Liver (tissue), 10 donors: ENCODE measurements at places on chromosomes 7 and 10. TPM values are rescaled to one million over a fixed set of nuclear protein-coding genes. Genes with fewer than 3 reads are reported as not detected.

The PTPRN2 gene
- total RNA-seq: 1.9 TPM

- DNase-seq: no peak
Observed at GRCh38 chr7:55056577-55057480, 38.0 kb downstream of the EGFR start.

The POLR2J3 gene
- 60.7 TPM for total RNA-seq

DNA sequence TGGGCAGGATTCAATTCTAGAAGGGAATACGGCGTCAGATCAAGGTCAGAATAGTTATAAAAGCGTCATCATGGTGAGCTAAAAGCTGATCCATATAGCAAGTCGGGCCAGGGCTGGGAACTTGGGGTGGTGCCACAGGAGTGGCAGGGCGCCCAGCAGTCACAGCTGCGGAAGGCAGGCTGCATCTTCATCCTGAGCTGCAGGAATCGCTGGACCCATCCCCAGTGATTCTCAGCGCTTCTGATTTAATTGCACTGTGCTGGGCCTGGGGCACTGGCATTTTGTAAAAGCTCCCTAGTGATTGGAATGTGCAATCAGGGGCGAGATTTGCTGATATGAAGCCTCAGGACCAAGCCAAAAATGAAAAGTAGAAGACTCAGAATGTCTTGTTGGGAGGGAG is 135.3 kb downstream of the CTTNBP2 start:
- DNase-seq: no peak

DNA sequence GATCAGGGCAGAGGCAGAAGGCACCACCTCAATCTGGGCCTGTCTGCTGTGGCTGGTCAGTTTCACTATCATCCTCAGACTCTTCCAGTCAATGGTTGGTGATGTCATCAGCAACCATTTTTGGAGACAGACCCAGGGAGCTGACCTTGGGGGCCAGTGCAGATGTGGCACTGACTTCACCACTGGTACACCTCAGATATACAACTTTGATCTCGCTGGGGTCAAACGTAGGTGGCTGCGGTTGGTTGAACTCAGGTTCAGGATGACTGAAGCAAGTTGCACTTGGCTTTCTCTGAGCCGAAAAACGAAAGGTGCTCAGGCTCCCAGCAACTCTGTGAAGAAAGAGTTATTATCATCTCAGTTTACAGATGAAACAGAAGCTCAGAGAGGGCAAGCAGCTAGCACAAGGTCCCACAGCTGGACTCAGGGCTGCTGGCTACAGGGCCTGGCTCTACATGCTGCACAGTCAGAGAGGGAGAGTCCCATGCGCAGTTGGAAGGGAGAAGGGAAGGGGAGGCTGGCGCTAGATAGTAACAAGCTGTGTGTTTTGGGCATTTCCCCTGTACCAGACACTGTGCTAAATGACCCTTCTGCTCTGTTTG is 27.2 kb downstream of the ANKRD16 start:
- no peak for DNase-seq

GRCh38 chr10:74332398-74332797 is 181.4 kb downstream of the ADK start:
- no peak for DNase-seq

DNA sequence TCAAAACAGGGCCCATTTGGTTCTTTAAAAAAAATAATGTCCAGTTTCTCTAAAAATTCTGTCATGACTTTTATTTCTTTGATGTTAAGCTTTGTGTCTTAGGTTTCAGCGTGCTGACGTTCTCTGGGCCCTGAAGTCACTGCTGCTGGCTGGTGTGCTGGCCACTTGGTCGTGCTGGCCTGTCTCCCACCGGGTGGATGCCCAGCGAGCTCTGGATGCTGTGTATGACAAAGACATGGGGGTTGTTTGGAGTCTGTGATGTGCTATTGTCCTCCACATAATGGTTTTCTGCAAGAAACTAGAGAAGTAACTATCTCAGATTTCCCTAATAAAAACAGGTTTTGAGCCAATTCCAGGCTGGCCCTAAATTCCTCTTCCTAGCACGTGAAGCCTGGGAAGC is 9.5 kb upstream of the IDI2 start:
- DNase-seq: no peak

DNA sequence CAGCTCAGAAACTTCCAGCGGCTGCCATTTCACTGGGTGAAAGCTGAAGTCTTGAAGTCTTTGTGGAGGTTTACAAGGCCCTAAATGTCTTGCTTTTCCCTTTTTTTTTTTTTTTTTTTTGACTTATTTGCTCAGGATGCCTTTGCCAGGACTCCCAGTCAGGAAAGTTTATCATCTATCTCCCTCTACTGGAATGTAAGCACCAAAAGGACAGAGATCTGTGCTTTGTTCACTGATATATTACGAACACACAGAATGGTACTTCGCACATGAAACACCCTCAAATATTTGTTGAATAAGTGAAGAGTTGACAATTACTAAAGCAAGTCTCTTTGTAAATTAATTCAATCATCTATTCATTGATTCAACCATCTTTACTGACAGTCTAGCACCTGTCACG is 23.2 kb downstream of the ABCB4 start:
- no peak for DNase-seq

- DNase-seq: no peak
Observed at GRCh38 chr7:13850185-13850752, 139.2 kb downstream of the ETV1 start.

The CPXM2 gene
- 0.05 TPM for total RNA-seq

GRCh38 chr10:131710142-131710861 is 190.5 kb upstream of the PPP2R2D start:
- peak; percentile 26 for DNase-seq

DNA sequence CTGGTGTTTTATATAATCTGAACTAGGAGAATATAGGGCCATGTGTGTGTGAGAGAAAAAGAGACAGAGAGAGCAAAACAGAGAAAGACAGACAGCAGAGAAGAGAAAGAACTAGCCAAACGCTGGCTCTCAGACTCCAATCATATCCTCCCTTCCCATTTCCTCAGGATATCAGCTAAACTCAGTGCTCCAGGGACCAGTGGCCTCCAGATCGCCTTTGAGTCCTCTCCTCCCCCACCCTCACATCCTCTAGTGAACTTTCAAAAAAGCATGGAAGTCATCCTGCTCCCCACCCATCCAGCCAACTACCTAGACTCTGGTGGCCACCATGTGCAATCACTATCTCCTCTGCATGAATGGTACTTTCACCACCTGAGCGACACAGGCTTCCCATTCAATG is 386.1 kb upstream of the NPVF start:
- DNase-seq: no peak

DNA sequence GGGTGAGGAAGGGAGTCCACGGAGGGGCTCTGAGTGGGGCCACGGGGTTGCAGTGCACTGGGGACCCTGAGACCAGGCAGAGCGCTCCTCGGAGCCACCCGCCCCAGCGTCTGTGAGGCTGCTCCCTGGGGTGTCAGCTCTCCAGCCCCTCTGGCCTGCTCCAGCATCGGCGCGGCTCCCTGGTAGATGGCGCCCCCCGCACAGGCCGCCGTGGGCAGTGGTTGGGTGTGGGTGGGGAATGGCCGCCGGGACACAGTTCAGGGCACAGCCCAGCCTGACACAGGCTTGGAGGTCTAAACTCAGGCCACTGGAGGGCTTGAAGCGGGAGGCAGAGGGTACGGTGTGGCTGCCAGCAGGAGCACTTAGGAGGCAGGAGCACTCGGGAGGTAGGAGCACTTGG is 222.6 kb upstream of the PPP2R2D start:
- no peak for DNase-seq

The SPDYE2 gene
- 0.08 TPM for total RNA-seq

- no peak for DNase-seq
Observed at GRCh38 chr10:47359626-47360418, 11.7 kb downstream of the RBP3 start.

GRCh38 chr7:81256991-81257390 is 338.1 kb upstream of the SEMA3C start:
- no peak for DNase-seq

The TCAF2 gene
- total RNA-seq: 0.19 TPM

GRCh38 chr10:71605263-71605962 is 114.2 kb downstream of the C10orf105 start:
- DNase-seq: no peak

DNA sequence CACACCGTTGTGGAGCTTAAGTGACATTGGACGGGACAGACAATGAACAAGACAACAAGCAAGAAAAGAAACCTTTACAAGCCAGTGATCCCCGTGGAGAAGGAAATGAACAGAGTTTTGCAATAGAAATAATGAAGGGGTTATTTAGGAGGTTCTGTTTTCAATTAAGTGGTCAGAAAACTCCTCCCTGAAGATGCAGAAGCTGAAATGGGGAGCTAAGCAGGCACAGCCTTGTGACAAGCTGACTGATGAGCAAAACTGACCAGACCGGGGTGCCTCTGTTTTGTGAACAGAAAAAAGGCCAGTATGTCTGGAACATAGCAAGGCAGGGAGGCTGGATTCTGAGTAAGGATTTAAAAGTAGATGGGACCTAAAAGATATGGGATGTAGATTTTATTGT is 299.8 kb upstream of the POM121L12 start:
- DNase-seq: no peak

- no peak for DNase-seq
Observed at GRCh38 chr7:36265680-36266079, 112.6 kb downstream of the EEPD1 start.

The MSRB2 gene
- total RNA-seq: 7.3 TPM

DNA sequence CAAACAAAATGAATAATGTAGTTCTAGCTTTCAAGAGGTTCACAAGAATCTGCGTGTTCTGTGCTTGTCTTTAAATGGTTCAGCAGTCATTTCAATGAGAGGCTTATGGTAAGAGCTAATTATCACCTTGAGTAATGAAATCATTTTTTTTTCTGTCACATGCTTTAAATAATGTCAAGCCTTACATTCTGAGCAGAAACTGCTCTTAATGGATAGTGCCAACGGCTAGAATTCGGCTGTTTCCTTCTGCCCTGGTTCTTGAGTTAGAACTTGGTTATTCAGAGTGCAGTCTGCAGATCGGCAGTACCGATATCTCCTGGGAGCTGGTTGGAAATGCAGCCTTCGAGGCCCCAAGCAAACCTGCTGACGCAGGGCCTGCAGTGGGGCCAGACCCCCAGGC is 316.2 kb downstream of the CAMK1D start:
- no peak for DNase-seq

The CPA2 gene
- not detected for total RNA-seq

GRCh38 chr7:111638078-111638477 is 75.8 kb upstream of the IMMP2L start:
- DNase-seq: no peak

- DNase-seq: no peak
Observed at GRCh38 chr10:96740141-96740540, 19.8 kb upstream of the PIK3AP1 start.

The GOLGA7B gene
- 0.05 TPM for total RNA-seq

DNA sequence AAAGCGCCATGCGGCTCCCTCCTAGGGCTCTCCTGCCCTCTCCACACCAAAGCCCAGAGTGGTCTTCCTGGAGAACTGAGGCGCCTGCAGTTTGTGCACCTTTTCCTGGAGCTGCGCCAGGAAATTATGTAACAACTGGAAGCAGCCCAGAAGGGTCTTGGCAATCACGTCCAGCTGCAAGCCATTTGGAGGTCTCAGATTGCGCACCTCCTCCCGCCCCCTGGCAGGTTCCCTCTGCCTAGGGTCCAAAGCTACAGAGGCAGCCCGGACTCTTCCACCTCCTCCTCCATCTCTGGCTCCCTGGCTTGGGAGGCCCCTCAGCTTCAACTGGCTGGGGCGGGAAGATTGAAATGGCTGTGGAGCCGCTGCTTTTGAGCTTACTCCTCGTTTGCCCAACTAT is 34.0 kb upstream of the SFTPD start:
- no peak for DNase-seq

The C10orf62 gene
- total RNA-seq: 3.0 TPM

The CALML3 gene
- total RNA-seq: not detected

The ZNF467 gene
- 2.8 TPM for total RNA-seq

DNA sequence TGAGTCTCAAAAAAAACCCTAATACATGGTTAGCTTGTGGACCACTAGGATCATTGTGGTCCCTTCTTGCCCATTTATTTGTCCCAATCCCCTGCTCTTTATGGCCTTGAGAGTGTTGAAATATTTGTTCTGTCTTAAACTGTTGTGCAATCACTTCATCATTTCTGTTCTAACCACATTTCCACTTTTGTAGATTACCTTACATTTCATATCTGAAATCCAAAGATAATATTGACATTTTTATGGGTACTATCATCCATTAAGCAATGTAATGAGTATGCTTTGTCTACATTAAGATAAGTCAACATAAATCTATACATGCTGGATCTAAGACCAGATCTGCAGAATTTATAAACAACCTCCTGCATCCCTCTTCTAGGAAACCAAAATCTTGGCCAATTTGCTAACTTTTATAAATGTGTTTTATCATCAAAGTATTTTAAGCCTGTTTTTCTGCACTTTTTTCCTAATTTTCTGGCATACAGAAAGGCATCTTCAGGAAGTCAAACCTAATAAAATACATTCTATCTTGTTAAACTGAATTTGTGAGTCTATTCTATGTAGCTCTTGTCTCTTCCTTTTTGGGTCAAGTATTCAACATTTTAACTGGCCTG is 359.4 kb upstream of the CELF2 start:
- no peak for DNase-seq

DNA sequence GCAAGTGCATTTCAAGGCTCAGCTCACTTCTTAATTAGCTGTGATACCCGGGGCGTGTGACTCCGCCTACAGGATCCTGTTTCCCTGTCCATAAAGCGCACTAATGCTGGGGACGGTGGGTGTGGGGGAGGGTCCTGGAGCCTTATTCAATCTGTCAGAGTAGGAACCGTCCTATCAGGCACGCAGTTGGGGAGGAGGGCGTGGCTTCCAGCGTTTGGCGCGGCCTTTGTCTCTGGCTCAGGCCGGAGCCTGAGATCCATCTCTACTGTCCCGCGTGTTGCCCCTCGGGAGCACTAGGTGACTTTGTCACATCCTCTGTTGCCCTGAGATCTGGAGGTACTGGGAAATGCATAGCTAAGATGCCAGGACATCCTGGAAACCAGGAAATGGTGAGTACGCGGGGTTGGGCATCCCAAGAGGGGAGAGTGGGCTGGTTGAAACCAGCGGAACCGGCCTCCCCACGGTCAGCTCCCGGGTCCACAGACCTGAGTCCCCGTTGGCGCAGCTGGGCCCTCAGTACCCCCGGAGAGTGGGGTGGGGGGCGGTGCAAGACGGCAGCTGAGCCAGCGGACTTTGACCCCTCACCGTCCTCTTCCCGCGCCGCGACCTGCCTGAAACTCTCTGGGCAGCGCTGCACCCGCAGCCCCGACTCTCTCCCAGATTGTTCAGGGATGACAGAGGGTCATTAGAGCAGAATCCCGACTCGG is 104.4 kb upstream of the ZNF92 start:
- DNase-seq: peak; percentile 72
